Activated CD4-positive, alpha-beta T cell treated with anti-CD3 and anti-CD28 coated beads, Interleukin-2, amount 50 U/mL, for 4 hours (primary cell): ENCODE measurements at places on chromosomes 2 and 18.

DNA sequence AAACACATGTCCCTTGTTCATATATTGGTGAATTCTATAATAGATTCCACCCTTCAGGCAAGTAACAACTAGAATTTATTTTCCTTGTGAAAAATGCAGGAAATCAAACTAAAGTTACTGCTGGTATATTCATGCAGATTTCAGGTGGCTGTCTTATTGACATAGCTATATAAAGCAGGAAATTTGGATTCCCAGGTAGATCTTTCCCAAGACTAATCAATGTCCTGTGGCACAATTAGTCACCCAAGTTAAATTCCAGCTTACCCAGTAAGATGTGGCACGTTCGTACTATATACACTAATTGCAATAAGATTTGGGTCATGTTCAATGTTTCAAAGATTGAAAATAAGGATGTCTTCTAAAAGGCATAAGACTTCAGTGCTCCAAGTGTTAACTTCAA, 42.0 kb downstream of the MYO5B start:
- no peak for DNase-seq

- DNase-seq, result no peak
Measured at GRCh38 chr2:46045888-46046287, 251.3 kb upstream of the EPAS1 start.

DNA sequence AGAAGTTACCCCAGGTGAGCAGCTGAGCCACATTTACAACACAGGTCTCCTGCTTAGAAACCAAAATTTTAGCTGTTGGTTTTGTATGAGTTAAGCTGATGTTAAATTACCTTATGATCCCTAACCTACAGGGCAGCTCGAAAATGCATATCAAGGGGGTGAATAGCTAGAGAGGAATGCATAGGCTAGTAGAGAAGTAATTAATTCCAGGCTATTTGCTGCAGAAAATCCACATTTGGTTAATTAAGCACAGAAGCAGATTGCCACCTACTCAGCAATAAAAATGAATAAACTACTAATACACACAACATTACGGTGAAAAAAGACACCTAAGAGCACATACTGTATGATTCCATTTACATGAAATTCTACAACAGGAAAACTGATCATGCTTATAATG, 91.4 kb downstream of the OSBPL1A start:
- no peak for DNase-seq

DNA sequence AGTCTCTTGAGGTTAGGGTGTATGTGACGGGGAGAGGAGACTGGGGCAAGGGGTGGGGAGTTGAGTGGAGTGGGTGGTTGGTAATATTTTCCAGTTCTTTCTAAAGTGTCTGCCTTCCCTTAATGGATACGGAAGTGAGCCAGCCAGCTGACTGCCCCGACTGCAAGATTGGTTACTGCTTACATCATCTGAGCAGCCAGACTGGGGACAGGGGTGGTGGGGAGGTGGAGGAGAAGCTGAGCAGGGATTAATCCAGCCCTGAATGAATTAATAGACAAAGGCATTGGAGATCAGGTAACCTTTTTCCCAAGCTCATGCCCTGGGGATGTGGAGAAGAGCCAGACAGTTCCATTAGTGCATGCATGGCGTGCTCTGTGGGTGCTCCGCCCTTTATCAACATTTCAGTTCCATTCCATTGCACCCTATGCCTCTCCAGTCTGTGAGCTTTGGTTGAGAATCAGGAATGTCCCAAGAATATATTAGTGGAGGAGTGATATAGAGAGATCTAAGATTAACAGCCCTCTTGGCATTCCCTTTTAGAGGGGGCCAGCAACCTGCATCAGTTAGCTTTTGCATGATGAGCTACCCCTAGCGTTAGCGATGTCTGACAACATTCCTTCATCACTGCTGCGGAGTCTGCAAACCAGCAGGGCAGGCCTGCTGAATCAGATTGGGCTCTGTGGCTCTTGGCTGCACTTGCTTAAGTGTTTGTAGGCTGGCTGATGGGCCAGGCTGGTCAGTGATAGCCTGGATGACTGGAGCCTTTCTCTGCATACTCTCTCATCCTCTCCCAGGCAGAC, 67.4 kb downstream of the TNP1 start:
- no peak for DNase-seq

DNA sequence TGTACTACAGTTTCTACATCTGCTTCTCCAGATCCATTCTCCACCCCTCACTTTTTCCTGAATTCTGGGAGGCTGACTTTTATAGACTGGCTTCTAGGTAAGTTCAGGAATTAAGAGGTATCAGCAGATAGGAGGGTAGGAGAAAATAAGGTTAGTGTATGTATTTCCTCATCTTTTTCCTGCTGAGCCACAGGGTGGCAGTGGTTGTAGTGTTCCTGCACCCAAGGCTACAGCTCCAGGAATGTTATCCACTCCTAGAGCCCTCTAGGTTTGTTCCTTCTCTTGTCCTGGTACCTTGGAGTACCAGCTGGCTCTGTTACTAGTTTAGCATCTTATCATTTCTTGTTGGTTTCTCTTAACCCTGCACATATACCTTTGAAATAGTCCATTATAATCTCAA, 40.7 kb upstream of the C2orf66 start:
- DNase-seq, result no peak

GRCh38 chr2:204538182-204539018, 6.9 kb upstream of the PARD3B start:
- DNase-seq, result no peak
